Fibroblast of skin of left biceps (primary cell): ENCODE measurements at places on chromosomes 16 and 17.

- no peak for DNase-seq
Measured at GRCh38 chr17:70169709-70170597, 621 bp downstream of the KCNJ2 start.

DNA sequence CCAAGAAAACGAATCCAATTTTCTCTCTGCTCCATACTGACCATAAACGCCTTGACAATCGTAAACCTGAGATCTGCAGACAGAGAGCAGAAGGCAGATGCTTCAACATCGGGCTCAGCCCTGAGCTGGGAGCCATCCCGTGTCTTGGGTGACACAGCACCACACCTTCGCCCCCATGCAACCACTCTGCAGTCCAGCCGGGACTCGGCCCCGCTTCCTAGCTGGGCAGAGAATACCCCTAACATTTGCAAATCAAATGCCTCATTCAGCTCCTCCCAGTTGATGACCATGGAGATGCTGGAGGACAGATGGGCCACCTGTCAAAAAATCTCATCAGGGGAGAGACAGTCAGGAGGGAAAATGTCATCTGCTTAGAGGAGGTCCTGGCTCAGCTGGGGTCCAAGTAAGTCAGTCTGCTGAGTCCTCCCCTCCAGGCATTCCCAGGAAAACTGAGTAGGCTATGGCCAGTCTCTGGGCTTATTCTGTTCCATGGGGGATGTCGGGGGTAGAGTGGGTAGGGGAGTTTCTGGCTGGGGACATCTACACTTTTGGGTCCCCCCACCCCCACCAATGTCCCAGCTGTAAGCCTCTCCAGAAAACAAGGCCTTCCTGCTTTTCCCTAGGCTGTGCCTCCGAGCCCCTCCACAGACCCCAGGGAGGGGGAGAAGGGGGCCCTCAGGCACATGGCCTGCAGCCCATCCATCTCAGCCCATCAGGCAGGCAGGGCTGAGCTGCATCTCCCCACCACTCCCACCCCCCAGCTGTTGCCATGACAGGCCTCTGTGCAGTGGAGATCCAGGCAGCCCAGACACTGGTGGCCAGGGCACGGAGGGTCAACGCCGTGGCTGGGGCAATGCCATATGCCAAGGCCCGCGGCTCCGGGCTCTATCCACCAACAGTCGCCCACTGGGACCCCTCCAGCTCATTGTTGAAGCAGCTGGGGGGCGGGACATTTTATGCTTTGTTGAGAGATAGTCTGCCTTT, 158.6 kb downstream of the AXIN2 start:
- no peak for DNase-seq

- DNase-seq, result no peak
Measured at GRCh38 chr16:12976496-12976895, 75.1 kb downstream of the SHISA9 start.

DNA sequence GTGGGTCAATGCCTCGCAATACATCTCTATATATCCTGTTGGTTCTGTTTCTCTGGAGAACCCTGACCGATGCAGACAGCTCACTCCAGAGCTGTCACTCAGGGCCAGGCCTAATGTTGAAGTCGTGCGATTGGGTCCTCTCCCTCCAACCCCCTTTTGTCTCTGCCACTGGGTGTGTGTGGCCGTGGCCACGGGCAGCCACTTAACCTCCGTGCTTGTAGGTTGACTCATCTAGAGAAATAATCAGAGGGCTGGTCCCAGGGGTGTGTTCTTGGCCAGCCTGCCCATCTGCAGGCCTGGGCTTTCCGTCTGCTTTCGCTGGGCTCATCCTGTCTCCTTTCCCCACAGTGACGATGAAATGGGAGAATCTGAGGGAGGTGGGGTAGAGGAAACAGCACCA, 7.4 kb downstream of the ADAD2 start:
- DNase-seq, result no peak

- no peak for DNase-seq
Measured at GRCh38 chr17:66580184-66580955, 254.5 kb upstream of the CACNG5 start.

DNA sequence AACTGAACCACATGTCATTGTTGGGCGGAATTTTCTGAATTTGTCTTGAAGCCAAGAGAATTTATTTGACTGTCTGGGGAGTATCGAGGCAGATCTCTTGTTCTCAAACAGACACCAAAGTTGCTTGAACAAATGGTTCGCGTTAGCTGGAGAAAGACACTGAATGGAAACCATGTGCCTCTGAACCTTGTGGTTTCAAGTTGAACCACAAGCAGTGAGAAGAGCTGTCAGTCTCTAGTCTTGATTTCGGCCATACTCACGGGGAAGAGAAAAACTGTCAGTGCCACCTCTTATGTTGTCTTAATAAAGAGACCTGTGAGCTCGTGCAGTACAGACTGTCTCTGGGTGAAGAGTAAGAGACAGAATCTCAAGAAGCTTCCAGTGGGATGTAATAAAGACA, 886.5 kb upstream of the SOX9 start:
- DNase-seq, result no peak

GRCh38 chr16:72679856-72680255, 368.1 kb downstream of the ZFHX3 start:
- DNase-seq, result no peak

GRCh38 chr17:42423766-42424165, 710 bp upstream of the CAVIN1 start:
- DNase-seq, result no peak

- DNase-seq, result no peak
Measured at GRCh38 chr16:71769222-71769621, 39.4 kb downstream of the AP1G1 start.

GRCh38 chr16:3074860-3075522, 9.6 kb downstream of the IL32 start:
- no peak for DNase-seq

DNA sequence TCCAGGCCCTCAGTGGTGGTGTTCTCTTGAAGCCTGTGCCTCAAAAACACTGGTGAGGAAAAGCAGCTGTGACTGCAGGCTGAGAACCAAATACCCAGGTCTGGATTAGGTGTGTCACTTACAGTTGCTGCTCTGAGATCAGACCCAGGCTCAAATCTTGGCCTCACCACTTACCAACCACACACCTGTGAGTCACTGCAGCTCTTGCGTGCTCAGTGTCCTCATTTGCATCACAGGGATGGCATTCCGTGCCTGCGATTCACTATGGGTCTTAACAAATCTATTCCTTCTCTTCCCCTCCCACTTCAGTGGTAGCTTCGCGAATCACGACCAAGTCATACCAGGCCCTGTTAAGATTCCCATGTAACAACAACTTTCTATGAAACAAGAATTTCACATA, 233.4 kb upstream of the HSBP1 start:
- DNase-seq, result peak; percentile 54
